ENCODE measurements at places on chromosomes 12 and 14.

GRCh38 chr12:57153415-57153997, 6.1 kb upstream of the LRP1-AS start:
- DNase-seq: no peak

GRCh38 chr12:110088936-110089335, 35.2 kb upstream of the IFT81 start:
- DNase-seq: no peak

DNA sequence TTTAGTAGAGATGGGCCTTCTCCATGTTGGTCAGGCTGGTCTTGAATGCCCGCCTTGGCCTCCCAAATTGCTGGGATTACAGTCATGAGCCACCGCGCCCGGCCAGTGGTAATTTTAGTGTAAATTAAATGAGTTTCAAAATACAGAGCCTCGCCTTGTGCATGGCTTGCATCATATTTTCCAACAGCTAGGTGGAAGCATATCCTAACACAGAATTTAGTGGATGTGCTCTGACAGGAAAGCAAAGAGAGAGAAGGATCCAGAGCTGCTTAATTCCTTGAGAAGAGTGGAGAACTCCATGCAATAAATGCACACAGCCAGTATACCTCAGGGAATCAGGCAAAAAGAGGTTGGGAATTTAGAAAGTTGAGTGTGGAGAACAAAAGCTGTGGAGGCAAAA, 2.5 kb downstream of the OR6C2 start:
- no peak for DNase-seq

DNA sequence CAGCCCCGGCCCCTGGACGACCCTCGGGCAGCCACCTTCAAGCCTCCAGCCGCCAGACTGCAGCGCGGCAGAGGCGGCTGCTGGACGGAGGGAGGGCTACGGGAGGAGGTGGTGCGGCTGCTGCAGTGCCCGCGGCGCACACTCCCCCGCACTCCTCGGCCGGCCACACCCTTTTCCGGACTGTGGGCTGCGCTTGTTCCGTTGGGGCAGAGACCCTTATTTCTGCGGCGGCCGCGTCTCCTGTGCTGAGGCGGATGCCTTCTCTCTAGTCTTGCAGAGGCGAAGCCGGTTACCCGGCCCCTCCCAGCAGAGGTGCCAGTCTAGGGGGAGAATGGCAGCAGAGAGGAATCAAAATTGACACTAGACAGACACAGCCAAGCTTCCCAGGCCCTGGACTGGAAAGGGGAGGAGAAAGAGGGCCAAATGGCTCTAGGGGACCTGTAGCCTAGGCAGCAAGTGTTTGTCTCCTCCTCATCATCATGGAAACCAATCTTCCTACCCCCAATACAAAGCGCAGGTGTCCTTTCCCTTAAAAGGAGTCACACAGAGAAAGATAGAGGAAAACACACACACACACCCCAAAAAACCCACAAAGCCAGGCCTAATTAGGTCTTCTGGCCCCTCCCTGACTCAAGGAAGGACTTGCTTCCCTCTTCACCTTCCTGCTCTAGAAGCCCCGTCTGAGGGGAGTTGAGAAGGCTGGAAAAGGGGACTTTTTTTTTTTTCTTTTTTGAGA, 1.3 kb downstream of the ESYT1 start:
- DNase-seq: no peak

- DNase-seq: no peak
These were observed 29.7 kb downstream of the RAD9B start for GRCh38 chr12:110531741-110532333.

DNA sequence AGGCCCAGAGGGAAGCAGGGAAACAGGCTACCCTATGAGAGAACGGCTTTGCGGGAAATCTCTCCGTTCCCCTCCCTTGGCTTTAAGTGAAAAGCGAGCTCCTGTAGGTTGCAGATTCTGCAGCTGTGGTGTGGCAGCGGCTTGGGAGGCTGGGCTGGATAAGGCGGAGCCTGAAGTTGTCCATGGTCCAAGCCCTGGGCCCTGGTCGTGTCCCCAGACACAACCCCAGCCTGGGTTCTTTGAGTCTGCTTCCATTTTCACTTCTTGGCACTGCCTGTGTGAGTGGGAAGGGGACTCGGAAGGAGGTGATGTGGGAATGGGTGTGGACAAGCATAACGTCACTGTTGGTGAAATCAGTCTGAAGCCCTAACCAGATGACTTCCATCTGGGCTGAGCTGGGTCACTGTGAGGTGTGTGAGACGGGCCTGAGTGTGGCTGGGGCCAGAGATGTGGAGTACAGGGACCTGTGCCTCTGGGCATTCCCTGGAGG, 43.0 kb upstream of the CTDSP2 start:
- DNase-seq: peak; percentile 63

- DNase-seq: peak; percentile 77
These were observed 191.8 kb downstream of the C12orf75 start for GRCh38 chr12:105522166-105522825.

GRCh38 chr14:104204660-104205149, 66.3 kb downstream of the KIF26A start:
- DNase-seq: no peak

DNA sequence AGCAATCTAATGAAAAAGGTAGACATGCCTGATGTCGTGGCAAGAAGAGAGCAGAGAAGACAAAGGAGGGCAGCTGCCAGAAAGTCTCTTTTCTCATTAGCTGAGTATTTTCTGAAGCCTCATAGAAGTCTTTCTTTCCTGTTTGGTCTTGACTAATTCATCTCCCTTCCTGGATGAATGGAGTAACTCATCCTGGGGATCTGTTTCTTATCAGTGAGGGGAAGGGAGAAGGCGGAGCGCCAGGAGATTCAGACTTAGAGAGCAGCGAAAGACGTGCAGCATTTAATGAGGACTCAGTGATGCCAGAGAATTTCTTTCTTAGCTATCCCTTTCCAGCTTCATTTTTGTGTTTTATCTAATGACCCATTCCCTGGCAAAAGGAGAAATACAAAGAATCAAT, 89.4 kb downstream of the SLC15A4 start:
- DNase-seq: no peak

DNA sequence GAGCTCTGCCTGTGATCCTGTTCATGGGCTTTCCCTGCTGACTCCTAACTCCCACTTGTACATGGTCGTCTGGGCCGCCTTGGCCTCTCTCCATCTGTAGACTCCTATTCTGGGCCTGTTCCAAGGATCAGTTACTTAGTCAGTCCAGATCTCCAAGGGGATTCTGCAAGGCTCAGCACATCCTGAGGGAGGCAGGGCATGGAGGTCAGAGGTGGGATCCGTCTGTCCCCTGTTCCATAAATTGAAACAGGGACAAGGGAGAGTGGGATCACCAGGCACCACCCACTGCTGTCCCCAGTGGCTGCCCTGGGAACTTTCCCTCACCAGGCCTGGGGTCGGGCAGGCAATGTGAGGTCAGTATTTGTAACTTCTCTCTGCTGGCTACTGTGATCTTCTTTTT, 43.5 kb downstream of the KCTD10 start:
- no peak for DNase-seq

DNA sequence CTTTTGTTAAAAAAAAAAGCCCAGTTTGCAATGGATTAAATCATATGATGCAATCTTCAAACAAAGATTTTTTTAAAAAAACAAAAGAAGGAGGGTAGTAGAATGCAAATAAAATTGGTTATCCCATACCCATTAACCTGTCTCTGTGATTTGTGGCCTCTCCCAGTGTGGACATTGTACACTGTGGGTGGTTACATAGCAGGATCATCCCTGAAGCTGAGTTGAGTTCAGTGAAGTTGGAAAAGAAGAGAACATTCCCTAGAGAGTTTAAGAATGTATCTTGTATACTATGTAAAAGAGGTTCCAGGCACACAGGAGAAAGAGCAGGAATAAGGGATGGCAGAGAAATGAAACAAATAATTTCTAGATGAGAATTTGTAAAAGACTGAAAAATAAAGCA, 142.4 kb upstream of the SLC16A7 start:
- no peak for DNase-seq

DNA sequence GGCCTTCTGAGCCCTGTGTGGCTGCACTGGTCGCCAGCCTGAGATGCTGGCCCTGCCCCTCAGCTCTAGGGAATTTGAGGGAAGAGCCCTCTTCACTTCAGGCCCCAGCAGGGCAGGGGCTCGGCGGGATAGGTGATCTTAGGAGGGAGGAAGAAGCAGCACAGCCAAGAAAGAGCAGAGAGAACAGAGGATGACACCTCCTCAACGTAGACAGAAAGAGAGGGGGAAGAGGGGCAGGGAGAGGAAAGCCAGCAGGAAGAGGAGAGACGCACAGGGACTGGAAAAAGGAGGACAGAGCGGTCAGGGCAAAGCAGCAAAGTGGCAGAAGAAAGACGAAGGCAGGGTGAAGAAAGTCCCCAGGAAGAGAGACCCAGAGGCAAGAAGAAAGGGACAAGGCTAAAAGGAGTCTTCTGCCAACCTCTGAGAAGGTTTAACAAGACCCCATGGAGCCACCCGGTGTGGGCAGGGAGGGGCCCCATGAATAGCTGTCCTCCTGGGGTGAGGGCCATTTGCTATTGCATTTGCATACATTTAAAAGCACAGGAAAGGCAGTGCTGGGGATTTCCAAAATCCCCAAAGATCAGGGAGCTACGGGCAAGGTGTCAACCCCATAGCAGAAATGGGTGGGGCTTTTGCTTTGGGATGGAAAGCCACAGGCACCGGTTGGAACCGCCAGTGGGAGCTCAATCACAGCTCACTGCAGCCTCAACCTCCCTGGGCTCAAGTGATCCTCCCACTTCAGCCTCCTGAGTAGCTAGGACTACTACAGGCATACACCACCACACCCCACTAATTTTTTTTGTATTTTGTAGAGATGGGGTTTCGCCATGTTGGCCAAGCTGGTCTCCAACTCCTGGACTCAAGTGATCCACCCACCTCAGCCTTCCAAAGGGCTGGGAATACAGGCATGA, 22.7 kb downstream of the CMKLR1 start:
- no peak for DNase-seq

GRCh38 chr14:76421662-76422061, 45.7 kb downstream of the ESRRB start:
- DNase-seq: no peak

GRCh38 chr12:40240779-40241178, 16.0 kb downstream of the LRRK2 start:
- no peak for DNase-seq

DNA sequence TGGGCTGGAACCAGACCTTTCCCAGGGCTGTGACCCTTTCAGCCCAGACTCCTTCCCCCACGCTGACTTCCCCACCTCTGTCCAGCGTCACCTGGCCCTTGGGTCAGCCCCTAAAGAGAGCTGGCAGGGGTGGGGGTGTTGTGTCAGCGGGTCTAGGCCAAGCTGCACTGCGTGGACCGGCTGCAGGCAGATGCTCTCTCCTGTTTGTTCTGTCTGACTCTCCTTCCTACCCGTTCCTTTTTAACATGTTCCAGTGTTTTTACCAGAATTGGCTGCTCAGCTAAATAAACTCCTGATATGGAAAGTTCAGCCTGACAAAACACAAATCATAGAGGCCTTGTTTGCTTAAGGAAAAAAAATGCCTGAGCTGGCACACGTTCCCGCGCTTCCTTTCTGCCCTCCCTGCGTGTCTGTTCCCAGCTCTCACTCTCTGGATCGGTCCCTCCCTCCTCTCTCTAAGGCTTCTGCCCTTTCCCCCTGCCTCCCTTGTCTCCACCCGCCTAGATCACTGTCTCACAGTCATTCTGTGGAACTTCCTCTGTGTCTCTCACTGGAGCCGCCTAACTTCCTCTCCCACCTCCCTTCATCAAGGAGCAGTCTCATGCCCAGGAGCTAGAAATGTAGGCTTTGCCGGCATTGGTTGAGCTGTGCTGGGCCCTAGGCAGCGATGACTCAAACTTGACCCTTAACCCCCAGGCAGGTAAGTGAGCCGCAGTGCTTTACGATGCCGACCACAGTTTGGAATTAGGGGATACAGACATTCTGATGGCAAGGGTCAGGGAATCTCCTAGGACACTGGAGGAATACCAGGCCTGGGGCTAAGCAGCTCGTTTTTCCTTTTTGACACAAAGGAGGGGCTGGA, 15.5 kb upstream of the MLXIP start:
- DNase-seq: peak; percentile 61

DNA sequence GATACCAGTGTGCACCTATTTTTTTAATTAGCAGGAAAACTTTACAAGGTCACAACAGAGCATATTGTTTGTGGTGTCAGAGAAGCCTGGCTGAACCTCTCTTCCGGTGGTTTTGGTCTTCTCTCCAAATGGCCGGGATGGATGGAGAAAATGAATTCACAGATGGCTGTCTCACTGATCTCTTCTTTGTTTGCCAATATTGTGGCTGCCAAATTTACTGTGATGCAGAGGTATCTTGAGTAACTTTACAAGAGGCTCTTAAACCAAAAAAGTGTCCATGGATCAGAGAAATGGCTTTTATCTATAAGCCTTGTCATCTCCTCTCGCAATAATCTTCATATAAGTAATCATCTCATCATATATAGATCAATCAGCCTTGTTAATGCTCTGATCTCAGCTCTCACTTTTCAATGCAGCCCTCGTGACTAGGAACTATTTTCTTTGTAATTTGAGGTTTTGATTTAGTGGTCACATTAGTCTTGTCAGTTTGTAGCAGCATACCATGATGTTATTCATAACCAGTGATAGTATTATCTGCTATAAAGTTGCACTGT, 308.1 kb downstream of the EGLN3 start:
- no peak for DNase-seq

GRCh38 chr12:120834489-120835303, 69.5 kb downstream of the SPPL3 start:
- no peak for DNase-seq

GRCh38 chr14:103597623-103598377, 31.2 kb upstream of the KLC1 start:
- DNase-seq: no peak

DNA sequence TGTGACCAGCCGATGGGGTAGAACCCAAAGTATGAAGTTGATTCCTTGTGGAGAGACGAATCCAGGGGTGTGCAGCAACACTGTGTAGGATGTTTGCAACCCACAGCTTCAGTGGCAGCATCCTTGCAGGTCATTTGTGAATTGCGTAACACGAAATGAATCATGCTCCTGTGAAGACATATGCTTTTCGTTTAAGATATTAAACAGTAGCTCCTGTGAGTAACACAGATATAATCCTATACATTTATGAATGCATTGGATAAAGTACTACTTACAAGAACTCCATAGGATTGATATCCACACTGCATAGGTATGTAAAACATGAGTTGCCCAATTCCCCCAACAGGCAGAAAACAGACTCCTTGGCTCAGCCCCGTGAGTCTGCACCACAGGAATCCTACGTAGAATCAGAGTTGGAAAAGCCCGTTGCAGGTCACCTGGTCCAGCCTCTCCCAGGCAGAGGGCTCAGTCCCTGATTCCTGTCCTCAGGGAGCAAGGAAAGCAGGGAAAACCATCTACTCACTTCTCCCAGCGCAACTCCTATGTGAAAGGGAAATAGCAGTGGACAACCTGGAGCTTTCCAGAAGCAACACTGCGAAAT, 75.8 kb downstream of the GPATCH2L start:
- peak; percentile 38 for DNase-seq

- DNase-seq: no peak
These were observed 7.2 kb upstream of the CD4 start for GRCh38 chr12:6782119-6782518.

GRCh38 chr14:91354221-91354916, 63.3 kb downstream of the CCDC88C start:
- DNase-seq: no peak

All from AG04449 (cell line).